ENCODE measurements at places on chromosomes 4 and X. TPM values are rescaled to one million over a fixed set of nuclear protein-coding genes. Genes with fewer than 3 reads are reported as not detected.

CT45A7 gene
- total RNA-seq = not detected

LSM6 gene
- total RNA-seq = 45.3 TPM

TMSB15A gene
- total RNA-seq = not detected

MTTP gene
- total RNA-seq = 0.05 TPM

HS3ST1 gene
- 4.6 TPM for total RNA-seq

ANXA3 gene
- 117 TPM for total RNA-seq

CYSLTR1 gene
- total RNA-seq = not detected

SEC24D gene
- 25.6 TPM for total RNA-seq

PLAC1 gene
- 0.52 TPM for total RNA-seq

DNAAF6 gene
- total RNA-seq = not detected

HDX gene
- total RNA-seq = 8.7 TPM

CDKL5 gene
- 4.6 TPM for total RNA-seq

CACNA1F gene
- 0.05 TPM for total RNA-seq

SPATA4 gene
- total RNA-seq = not detected

SEPSECS gene
- 13.4 TPM for total RNA-seq

RASGEF1B gene
- total RNA-seq = 0.15 TPM

NDST3 gene
- total RNA-seq = 0.12 TPM

TKTL2 gene
- not detected for total RNA-seq

USO1 gene
- total RNA-seq = 60.7 TPM

USP17L17 gene
- not detected for total RNA-seq

SPANXN4 gene
- 34.8 TPM for total RNA-seq

DCAF16 gene
- total RNA-seq = 30.2 TPM

GPR34 gene
- total RNA-seq = 0.17 TPM

ZNF595 gene
- total RNA-seq = 13.1 TPM

IL2 gene
- not detected for total RNA-seq

SPIN4 gene
- total RNA-seq = 9.8 TPM

GC gene
- not detected for total RNA-seq

GAGE12G gene
- total RNA-seq = not detected

PAGE1 gene
- total RNA-seq = not detected

SPANXN3 gene
- total RNA-seq = not detected

HMX1 gene
- not detected for total RNA-seq

RASL11B gene
- 0.20 TPM for total RNA-seq

TEX13B gene
- not detected for total RNA-seq

DCTD gene
- 69.0 TPM for total RNA-seq

SLC26A1 gene
- total RNA-seq = 0.61 TPM

NAA11 gene
- not detected for total RNA-seq
